OCI-M1 (cell line): ENCODE measurements at places on chromosomes 5 and 9.
A peak's percentile ranks its signal among the peaks of the same experiment; 100 is the strongest.

- no peak for DNase-seq
Measured at GRCh38 chr5:107424491-107424890, 246.2 kb downstream of the EFNA5 start.

DNA sequence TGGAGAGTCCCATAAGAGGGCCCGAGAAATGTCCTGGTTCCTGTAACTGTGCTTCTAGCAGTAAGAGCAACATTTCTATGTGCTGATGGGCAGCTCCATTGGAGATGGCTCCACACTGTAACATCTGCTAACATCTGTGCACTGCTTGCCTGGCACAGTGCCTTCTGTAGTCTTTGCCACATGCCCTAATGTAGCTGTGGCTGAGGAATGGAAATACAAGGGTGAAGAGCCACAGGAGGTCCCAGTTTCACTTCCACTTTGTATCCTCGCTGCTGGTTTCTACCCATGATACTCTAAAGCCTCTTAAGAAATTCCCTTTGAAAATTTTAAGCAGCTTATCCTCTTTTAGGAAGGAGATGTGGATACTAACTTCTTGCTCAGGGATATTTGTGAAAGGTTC, 97.4 kb downstream of the HOMER1 start:
- DNase-seq, result no peak

DNA sequence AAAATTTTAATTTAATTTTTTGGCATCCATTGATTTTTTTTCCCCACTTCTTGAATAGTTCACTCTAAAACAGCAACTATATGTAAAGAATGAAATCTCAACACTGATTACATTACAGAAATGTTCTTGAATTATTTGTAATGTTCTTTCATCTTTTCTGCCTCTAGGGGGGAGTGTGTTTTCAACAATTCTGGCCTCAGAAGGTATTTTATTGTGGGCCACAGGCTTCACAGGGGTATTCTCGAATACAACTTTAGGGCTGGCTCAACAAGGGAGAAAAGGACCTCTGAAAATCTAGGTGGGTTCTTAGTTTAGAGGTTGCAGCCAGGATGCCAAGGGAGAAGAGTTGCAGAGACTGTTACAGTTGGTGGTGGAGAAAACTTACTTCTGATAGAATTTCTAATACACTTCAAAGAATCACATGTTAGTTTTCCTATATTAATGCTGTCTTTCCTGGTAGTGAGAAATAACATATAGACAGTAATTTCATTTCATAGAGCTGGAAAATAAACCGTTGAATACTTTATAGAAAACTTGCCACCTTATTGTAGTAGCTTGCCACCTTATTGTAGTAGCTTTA, 3.6 kb upstream of the NPR3 start:
- DNase-seq, result peak; percentile 70

DNA sequence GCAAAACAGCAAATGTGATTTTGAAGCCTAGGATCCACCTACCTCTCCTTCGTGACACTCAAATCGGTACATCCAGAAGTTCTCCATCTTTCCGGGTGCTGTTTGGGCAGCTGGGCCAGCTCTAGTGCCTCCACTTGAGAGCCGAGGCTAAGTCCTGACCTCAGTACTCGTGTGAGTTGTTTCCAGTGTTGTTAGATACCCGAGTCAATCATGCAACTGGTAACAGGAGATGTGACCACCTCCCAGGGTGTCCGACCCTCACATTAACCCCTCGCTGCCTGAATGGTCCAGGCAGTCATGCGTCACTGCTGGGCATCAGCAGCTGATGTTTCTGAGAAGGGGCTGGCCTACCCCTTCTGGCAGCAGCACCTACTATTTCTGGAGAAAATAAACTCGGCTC, 170.3 kb downstream of the ENTREP1 start:
- DNase-seq, result no peak

GRCh38 chr5:127206320-127207113, 84.1 kb upstream of the MEGF10 start:
- no peak for DNase-seq

DNA sequence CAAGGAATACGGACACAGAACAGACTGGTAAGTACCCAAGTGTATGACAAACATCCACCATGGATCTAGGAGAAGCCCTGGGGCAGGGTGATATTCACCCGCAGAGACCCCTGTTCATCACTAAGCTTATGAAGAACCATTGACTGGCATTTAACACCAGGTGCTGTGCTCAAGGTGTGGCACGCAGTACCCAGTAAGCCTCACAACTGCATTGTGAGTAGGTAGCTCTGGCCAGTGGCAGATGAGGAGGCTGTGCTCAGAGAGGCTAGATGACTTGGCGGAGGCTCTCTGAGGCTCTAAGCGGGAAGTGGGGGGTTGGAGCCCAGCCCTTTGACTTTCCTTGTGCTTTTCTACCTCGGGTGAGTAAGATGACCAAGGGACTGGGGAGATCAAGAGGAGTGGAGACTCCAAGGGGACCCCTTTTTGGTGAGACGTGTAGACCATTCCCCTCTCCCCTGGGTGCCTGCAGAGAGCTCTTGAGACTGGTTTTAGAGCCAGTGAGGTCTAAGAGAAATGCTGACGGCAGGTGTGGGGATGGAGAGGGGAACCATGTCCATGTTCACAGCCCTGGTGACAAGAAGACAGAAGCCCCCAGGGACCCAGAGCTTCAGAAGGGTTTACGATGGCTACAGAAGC, 70.8 kb downstream of the IL6ST start:
- DNase-seq, result no peak

DNA sequence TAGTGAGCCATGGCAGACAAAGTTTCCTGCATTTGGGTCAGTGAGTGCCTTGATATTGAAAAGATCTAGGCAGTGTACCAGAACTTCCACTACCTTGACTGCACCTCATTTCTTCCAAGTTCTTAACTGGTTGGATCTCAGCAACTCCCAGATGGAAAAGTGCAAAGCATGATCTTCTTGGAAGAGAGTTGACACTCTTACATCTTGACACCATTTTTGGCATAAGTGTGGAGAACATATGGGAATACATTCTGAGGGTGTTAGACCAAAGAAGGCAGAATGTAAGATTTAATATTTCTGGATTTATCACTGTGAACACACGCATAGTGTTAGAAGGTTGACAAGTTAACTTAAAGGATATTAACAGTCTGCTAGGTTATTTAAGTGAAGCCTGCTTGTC, 555.1 kb upstream of the CTNND2 start:
- no peak for DNase-seq
